HEK293T (cell line): ENCODE measurements at places on chromosomes 4 and X.

DNA sequence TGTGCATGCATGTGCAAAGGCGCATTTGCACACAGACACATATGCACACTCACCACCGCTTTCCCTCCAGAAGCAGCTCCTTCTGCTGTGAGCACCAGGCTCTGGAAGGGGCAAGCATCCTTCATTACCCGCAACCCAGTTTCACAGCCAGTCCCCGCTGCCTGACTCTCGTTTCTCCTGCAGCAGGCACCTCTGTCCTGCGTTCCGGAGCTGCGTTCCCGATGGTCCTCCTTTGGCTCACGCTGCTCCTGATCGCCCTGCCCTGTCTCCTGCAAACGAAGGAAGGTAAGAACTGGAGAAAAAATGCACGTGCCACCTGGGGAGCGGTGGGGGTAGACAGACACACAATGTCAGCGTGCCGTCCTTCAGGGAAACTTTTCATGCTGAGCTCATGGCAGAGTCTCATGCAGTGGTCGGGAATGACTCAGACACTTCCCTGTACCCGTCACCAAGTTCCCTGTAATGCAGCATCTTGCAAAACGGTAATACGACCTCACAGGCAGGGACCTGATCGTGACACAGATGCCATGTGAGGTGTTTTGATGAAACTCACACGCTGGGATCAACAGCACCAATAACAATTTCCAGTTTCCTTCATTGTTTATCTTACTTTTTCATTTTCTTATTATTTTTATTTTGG is 5.1 kb downstream of the IL3RA start:
- no peak for DNase-seq

DNA sequence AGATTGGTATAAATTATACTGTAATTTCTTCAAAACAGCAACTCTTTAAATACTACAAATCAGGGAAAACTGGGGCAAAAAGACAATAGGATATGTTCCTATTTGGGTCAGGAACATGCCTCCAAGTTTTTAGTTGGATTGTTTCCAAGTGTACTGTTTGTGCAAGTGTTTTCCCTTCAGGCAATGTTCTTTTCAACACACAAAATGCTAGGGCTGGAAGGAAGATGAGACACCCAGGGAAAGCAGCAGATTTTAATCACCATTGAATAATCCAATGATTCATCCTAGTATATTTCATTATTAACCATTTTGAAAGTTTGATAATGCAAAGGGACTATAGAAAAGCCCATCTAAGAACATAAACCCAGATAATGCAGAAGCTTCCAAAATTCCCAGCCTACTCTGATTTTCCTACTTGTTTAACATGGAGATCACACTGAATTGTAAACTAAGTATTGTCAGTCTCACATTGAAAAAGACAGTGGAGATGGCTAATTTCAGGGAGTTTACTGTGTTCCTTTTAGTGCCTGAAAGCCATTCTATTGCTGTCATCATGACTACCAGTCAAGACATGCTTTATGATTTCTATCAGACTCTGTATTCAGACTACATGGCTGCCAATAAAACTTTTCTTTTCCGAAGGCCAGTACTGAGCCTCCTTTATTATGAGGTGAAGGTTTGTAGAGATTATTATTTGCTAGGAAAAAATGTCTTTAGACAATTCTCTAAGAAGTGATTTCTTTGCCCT is 38.6 kb downstream of the COL4A6 start:
- no peak for DNase-seq

GRCh38 chr4:164023214-164023613 is 528.7 kb downstream of the TMA16 start:
- DNase-seq: no peak

DNA sequence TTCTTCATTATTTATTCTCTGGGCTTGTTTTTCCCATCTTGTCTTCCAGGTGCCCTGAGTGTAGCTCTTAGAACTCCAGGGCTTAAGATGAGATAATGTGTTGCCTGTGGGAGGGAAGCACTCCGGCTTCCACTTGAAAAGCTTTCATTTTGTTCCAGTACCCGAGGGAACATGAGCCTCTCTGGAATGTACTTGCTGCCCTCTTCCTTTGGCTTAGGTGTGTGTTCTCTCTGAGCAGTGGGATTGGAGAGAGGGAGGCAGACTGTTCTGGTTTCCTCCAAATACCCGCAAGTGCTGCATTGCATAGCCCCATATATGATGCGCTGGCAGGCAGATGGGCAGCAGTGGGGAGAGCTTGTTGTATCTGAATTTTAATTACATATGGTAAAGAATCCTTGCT is 861 bp upstream of the DTHD1 start:
- no peak for DNase-seq

- peak; percentile 17 for DNase-seq
Observed at GRCh38 chr4:110195561-110196205, 2.7 kb downstream of the ELOVL6 start.

DNA sequence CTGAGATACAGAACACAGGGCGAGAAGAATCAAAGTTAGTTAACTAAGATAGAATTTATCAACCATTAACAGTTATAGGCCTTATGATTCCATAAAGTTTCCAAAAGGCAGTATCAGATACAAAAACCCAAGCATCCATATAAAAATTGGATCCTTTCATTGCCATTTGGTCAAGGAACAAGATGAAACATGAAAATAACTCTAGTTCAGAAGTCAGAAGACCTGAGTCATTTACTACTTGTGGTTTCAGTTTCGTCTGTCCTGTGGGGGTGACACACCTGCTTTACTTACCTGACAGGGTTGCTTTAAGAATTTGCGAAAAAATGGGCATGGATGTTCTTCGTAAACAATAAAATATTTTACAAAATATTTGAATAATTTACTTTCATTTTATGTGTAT is 130.8 kb downstream of the ANAPC10 start:
- DNase-seq: no peak

DNA sequence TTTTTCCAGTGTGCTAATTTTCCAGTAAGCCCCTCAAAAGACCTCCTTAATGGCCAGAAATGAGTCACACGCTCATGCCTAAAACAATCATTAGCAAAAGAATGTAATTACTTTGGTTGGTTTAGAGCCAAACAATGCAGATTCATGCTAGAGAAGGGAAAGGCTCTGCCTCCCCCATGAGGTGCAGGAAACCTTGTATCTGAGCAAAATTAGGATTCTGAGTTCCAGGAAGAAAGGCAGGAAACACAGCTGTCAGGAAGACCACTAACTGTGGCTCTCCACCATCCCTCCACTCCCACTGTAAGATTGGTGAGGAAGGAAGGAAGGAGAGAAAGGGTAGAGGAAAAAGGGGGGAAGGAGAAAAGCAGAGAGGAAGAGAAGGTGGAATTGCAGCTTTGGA is 104.9 kb upstream of the DHX15 start:
- DNase-seq: no peak

DNA sequence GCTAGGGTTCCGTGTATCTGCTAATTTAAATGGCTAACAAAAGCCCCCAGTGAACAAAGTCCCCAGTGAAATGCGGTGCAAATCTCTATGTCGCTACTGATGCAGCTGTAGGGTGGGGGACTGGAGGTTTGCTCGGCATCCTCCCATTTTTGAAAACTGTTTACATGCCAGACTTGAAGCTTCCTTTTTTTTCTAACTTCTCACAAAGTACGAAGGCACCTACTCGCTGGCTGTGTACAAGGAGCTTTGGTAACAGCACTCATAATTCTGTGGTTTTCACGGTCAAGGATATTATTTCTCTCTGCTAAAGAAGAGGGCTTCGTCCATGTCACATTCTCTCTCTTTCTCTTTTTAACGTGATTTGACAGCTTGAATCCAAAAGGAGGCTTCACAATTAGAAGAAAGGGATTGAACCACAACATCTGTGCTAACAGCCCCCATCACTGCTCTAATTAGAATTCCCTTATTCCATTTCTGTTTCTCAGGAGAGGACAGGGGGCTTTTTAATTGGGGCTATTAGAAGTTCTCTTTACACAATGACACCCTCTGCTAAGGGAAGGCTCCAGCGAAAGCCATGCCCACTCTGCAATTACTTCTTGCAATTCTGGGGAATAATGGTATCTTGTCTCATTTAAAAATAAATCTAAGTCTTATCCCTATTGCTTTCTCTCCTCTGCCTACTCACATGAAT is 46.7 kb downstream of the TMEM156 start:
- no peak for DNase-seq

DNA sequence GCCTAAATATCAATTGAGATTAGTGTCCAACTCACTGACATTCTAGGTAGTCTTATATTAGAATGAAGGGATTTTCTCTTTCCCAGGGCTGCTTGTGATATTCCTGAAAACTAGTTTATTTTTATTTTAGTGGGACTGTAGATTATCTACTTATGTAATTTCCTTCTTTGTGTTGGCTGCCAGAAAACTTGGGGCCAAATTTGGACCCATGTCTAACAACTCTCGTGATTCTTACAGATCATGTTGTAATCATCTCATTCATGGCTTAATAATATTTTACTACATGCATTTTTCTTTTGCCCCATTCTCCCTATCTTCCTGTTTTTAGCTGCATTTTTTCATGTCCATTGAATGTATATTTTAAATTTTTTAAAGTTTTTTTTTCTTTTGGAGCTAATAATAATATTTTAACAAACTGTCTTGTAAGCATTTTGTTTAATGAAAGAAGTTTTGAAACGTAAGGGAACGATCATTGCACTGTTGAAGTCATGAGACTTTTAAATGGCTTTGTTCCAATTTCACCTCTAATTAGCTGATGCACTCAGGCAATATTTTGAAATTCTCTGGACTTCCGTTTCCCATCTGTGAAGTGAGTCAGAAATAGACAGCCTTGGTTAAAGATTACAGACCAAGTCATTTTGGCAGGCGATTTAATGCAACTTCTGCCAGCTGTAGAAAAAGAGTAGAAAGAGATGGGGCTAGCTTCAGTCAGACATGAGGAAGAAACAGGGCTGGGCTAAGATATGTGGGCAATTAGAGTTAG is 14.3 kb upstream of the TDO2 start:
- DNase-seq: no peak

GRCh38 chr4:149116806-149117205 is 674.6 kb upstream of the NR3C2 start:
- DNase-seq: no peak

DNA sequence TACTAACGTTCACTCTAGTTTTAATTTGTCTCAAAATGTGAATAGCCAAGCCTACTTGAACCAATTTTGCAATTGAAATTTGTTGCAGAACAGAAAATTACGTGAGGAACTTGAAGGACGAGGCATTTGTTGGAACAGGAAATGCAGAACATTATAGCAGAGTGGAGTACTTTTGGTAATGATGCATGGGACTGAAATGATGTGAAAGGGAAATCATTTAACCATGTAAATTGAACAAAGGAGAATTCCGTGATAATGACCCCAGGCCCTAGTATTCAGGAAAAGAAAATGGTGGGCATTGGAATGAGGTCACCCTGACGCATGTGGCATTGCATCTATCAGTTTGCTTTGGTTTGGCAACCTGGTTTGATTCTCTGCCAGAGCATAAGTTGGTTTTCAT is 44.9 kb upstream of the BEND4 start:
- DNase-seq: no peak

GRCh38 chr4:38914854-38915253 is 47.2 kb downstream of the FAM114A1 start:
- no peak for DNase-seq

- DNase-seq: no peak
Observed at GRCh38 chr4:32112891-32113290, 1392.7 kb downstream of the PCDH7 start.
